HFF-Myc (cell line): ENCODE measurements at places on chromosomes 12 and 14.

DNA sequence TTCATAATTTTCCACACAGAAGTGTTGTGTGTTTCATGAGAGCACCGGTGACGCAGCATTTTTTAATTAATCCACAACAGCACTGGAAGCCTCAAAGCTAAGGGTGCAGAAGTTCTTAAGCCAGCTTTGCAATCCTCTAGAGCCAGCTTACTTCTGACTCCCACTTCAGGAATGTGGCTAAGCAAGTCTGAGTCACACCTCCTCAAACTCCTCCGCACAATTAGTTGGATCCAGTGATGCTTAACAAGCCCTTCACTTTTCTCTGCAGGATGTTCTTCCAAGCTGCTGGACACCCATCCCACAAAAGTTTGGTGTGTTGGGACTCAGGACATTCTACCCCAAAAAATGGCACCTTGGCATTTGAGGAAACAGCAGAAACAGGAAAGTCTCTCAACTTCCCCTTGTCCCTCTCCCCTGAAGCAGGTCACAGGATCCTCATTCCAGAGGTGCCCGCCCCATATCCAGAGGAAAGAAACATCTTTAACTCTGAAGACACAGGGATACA, 210.0 kb downstream of the PPM1H start:
- DNase-seq = peak; percentile 92

- no peak for DNase-seq
Observed at GRCh38 chr14:31400031-31400638, 20.2 kb downstream of the HEATR5A start.

DNA sequence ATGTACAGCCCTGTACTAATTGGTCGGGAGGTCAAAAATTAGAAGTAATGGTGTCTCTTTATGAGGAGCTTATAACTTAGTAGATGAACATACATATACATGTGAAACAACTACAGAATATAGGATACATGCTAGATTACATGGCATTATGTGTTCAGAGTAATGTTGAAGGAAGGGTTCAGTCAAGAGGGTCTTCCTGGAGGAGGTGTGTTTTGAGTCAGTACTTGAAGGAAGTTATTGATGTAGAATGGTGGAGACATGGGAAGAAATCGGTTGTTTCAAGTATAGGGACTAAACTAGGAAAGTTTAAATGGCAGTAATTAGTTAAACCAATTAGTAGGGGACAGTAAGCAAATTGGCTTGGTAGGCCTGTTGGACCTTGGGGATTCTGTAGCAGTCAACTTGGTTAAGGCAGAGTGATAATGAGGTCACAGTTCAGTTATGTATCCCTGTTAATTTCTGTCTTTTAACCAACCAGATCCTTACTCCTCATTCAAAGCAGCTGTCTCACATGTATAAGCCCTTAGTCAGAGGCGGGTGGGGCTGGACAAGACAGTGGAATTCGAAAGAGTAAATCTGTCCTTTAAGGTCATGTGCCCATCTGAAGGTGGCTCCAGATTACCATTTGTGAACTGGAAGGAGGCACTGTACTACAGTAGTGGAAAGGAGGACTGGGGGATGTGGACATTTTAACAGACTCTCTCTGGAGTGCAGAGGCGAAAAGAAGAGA, 3.5 kb upstream of the ANKRD52 start:
- DNase-seq = peak; percentile 66

DNA sequence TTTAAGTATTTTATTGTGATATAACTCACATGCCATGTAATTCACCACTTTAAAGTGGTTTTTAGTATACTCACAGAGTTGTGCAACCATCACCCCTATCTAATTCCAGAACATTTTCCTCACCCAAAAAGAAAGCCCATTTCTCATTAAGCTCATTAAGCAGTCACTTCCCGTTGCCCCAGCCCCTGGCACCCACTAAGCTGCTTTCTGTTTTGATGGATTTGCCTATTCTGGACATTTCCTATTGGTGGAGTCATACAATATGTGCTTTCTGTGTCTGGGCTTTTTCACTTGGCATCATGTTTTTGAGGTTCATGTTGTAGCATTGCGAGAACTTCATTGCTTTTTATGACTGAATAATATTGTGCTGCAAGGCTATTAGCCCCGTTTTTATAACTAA, 66.0 kb downstream of the ARL6IP4 start:
- no peak for DNase-seq

GRCh38 chr12:5586201-5586600, 154.3 kb downstream of the NTF3 start:
- peak; percentile 10 for DNase-seq

DNA sequence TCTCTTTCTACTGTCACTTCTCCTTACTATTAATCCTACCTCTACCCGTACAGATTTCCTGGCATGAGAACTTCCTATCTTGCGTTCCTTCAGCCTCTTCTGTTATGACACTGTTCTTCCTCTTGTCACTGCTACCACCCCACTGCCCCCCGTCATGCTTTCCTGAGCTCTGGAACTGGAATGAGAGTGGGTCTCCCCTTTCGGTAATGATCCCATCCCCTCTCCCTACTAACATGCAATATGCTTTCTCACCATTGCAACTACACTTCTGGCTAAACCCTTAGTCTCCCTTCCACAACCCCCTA, 4.9 kb upstream of the AP1G2 start:
- DNase-seq = no peak

- no peak for DNase-seq
Observed at GRCh38 chr14:30848449-30849240, 25.7 kb upstream of the COCH start.

DNA sequence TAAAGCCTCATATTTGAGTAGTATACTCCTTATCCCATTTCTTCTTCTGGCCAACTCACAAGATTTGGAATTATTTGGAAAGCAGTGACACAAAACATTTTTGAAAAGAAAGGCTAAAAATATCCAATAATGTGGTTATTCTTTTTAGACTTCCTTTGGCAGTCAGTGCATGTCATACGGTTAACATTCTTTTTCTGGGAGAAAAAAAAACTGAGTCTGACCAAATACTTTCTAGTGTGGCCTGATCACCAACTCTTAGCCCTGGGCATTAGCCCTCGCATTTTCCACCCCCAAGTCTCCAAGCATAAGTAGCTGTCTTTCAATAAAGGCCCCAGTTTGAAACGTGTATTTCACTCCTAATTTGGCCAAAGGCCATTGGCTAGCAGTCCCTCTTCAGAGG, 5.9 kb downstream of the RASSF3 start:
- DNase-seq = no peak

- no peak for DNase-seq
Observed at GRCh38 chr12:13635709-13636108, 345.7 kb downstream of the GRIN2B start.

DNA sequence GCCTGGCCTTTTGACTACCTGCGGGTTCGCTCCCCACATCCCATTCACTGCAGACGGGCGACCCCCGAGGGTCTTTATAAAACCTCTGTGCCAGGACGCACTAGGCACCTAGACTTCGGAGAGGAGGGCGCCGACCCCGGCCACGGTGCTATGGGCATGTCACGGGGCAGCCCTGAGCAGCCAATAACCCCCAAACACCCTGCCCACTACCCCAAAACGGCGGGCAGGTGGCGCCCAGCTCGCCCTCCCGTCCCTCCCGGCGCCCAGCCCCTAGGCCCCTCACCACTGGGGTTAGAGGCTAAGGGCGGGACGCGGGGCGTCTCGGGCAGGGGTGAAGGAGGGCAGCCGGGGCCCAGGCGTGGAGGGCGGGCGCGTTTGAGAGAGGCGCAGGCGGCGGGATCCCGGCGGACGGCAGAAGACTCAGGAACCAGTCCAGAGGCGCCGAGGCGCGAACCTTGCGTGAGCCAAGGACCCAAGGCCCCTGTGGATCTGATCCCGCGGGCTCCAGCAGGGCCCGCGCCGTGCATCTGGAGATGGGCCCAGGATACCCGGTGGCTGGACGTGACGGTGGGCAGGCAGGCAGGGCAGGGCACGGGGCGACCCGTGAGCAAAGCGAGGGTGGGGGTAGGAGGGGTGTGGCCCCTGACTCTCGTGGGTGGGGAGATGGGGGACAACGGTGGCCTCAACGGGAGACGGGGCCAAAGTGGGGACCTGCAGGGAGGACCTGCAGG, 11.1 kb downstream of the KRT85 start:
- DNase-seq = no peak

DNA sequence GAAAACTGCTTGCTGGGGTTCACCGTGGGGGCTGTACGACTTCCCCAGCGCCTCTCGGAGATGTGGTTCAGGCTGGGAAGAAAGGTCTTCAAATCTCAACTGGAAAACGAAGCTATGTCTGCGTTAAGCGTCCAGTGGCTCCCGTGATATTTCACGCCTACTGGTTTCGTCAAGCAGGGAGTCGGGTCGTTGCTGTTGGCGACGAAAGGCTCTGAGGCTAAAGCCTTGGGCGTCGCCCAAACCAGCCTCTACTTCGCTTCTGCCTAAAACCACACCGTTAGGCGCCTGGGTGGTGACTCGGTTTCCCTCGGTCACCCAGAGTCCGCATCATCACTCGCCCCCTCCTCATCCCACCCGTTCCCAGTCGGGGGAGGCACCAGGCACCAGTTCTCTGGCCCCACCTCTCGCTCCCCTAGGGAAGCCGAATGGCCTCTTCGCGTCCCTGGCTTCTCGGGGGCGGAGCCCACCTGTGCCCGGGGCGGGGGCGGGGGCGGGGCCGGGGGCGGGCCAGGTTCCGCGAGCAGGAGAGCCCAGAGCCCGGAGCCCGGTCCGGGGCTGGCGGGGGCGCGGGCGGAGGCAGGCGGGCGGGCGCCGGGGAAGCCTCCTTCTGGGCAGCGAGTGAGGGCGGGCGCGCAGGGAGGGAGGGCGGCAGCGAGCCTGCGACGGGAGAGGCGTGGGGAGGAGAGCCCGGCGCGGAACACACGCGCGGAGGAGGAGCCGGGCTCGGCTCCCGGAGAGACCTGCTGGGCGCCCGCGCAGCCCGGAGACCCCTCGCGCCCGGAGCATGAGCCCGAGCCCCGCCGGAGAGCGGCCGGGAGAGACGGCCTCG, at the start of gene B4GALNT3:
TSS of gene B4GALNT3 (plus strand) at position 510 of the 829 bp plus-strand sequence. CDS start 438 bp downstream, outside the sequence.
- no peak for DNase-seq

- DNase-seq = no peak
Observed at GRCh38 chr12:124861898-124862676, 1.6 kb downstream of the SCARB1 start.

GRCh38 chr12:69161829-69162228, 77.5 kb upstream of the CPSF6 start:
- DNase-seq = no peak

DNA sequence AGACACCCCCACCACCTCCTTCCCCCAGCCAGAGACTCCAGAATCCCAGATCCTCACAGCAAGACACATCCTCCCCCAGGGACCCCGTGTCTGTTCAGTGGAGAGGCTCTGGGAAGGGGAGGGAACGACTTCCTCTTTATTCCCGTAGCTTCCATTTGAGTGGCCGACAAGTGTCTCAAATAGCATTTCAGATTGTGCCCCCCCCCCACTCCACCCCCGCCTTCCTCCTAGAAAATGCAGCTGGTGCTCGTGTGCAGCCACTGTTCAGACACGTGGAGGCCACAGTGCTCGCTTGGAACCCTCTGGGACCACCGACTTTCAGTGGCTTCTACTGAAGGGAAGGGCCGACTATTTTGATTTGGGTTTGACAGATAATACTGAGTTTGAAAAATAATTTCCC, 14.3 kb downstream of the PPP2R5C start:
- no peak for DNase-seq

- peak; percentile 53 for DNase-seq
Observed at GRCh38 chr12:6039894-6040601, 84.4 kb downstream of the VWF start.

DNA sequence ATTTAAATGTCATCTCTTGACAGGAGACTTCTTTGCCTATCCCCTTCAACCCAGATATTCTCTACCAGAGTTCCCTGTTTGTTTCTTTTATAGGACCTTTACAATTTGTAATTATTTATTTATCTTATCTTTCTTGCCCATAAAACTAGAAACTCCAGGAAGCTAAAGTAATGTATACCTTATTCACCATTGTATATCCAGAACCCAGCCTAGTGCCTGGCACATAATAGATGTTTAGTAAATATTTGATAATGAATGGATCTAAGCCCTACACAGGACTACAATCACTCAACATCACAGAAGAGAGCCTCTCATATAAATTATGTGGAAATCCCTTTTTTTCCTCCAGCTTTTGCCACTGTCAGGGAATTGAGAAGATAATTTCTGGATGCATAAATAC, 125.6 kb upstream of the CNOT2 start:
- DNase-seq = no peak

GRCh38 chr12:29208060-29208459, 59.0 kb downstream of the FAR2 start:
- no peak for DNase-seq

DNA sequence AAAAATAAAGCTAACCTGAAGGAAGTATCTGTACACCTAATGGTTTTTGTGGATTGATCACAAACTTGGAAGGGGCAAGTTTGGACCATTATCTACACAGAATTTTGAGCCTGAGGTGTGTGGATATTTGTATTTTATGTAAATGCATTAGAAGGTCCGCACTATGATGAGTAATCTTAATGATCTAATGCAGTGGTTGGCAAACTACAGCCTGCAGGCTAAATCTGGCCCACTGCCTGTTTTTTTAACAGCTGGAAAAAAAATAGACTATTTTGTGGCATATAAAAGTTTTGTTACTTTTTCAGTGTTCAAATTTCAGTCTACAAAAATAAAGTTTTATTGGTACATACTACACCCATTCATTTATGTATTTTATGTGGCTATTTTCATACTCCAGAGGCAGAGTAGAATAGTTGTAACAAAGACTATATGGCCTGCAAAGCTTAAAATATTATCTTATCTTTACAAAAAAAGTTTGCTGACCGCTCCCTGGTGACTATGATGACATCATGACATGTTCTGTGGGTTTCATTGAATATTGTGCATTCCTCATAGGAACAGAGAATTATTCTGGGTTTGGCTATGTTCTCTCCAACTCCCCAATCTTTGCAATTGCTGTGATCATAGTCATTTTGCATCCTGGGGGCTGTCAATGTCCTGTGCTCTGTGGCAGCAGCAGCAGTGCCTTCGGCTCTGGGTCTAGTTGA, 962.6 kb upstream of the FBXO33 start:
- DNase-seq = no peak

DNA sequence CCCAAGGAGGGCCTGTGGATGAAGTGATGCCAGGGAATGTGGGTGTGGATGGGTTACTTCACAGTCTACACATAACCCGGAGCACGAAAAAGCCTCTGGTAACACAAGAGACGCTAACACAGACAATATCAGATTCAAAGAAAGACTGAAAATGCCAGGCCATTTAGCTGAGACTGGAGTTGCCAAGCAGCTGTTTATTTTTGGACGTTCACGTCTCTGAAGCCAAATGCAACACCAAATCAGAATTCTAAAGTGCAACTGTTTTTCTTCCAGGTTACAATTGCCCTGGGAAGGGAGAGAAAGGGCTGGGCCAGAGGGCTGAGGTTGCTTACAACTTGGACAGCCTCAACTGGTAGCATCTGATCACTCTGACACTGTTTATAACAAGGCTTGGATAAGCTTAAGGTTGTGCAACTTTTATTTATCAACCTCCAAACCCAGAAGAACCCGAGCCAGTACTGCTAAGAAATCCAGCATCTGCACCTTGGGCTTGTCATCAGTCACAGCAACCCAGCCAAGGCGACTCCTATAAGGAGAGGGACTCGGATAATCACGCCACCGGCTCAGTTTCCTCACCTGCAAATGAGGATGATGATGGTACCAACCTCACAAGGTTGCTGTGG, 24.8 kb downstream of the NUAK1 start:
- DNase-seq = no peak

- DNase-seq = no peak
Observed at GRCh38 chr14:32565256-32565655, 236.2 kb downstream of the AKAP6 start.

- no peak for DNase-seq
Observed at GRCh38 chr12:48340943-48341342, 9.8 kb downstream of the ZNF641 start.
